ENCODE measurements at places on chromosomes 6 and 20. TPM values are rescaled to one million over a fixed set of nuclear protein-coding genes. Genes with fewer than 3 reads are reported as not detected.

BEND6 gene
- not detected for total RNA-seq

GUCA1A gene
- total RNA-seq: not detected

TP53TG5 gene
- total RNA-seq: not detected

CD24 gene
- total RNA-seq: 3.4 TPM

DNA sequence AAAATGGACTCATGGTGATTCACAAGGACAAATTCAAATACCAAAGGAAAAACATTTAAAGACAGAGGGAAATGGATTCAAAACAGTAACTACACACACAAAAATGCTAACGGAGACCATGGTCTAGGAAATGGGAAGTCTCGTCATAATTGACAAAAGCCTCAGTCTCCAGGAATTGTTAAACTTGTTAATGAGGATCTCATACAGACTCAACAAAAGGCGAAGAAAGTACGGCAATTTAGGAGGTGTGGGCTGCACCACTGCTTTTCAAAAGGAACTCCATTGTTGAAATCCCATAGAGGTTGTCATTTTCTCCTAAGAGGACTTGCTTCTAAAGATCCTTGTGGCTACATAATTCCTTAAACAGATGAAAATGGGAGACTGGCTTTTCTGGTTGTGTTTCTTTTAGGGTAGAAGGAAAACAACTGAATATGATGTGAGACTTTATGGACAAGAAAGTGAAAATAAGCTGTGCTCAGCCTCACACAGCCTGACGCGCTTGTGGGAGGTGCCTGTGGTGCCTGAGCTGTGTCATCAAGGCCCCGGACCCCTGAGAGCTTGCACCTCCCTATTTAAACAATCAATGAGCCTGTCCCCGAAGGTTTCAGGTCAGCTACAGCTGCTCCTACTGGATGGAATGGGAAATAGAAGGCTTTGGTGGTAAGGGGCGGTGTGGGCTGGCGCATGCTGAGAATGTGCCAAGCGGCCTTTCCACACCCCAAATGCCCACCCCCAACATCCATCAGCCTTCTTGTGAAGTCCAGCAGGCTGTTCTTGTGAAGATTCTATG lies 2.5 kb upstream of the CLDN20 start:
- no peaks in the 10 kb centered on the region for H3K27me3 ChIP-seq
- peaks cover 4% of the 10 kb centered on the region for H3K36me3 ChIP-seq
- no peak for DNase-seq
- peaks cover 17% of the 10 kb centered on the region for H3K4me1 ChIP-seq
- H3K27ac ChIP-seq: peak overlapping the region; percentile 7
- H3K4me3 ChIP-seq: no peak overlapping the region

GRCh38 chr6:153145591-153145990 lies 14.5 kb upstream of the RGS17 start:
- no peak for DNase-seq
- no peaks in the 10 kb centered on the region for H3K4me1 ChIP-seq
- H3K27ac ChIP-seq: no peak overlapping the region
- H3K4me3 ChIP-seq: no peak overlapping the region
- no peaks in the 10 kb centered on the region for H3K36me3 ChIP-seq

DNA sequence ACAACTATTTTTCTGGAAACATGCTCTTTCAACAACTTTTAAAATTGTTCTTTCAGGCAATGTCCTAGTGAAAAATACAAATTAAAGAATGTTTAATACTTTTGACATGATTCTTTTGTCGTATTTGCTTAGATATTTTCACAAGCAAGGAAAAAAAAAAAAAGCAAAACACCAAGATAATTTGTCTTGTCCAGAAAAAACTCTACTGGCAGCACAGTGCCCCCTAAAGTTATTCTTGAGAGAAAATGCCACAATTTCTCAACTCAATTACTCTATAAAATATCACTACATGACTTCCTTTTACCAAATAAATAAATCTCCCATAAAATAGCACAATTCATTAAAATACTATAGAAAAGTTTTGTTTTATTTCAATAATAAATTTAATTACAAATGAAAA lies 652.5 kb upstream of the EPHA7 start:
- no peaks in the 10 kb centered on the region for H3K4me1 ChIP-seq
- DNase-seq: no peak
- no peak overlapping the region for H3K27ac ChIP-seq
- no peak overlapping the region for H3K4me3 ChIP-seq

DNA sequence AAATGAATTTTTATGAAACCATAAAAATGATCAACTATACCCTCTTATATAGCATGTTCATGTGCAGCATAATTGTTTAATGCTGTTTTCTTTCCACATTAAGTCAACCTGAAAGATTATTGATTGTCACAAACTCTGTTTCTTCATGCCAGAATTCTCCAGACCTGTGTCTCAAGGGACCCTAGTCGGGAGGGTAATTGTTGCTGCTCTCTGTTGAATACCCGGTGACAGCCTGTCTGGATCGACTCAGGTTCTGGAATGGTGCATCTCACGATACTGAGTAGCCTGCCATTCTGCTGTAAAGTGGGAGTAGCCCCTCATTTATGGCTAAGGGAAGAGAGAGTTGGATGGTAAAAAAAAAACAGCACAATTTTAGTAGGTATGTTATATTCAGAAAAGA lies 449.9 kb upstream of the SOX4 start:
- no peak overlapping the region for H3K27ac ChIP-seq
- no peaks in the 10 kb centered on the region for H3K4me1 ChIP-seq
- H3K27me3 ChIP-seq: no peaks in the 10 kb centered on the region
- peaks cover 5% of the 10 kb centered on the region for H3K36me3 ChIP-seq

GRCh38 chr6:15990179-15990578 lies 138.7 kb upstream of the MYLIP start:
- no peaks in the 10 kb centered on the region for H3K27me3 ChIP-seq
- H3K36me3 ChIP-seq: no peaks in the 10 kb centered on the region
- no peak overlapping the region for H3K27ac ChIP-seq

GRCh38 chr6:110538416-110539160 lies 62.2 kb upstream of the SLC22A16 start:
- peaks cover 3% of the 10 kb centered on the region for H3K4me1 ChIP-seq
- DNase-seq: no peak
- H3K36me3 ChIP-seq: peaks cover 5% of the 10 kb centered on the region
- no peak overlapping the region for H3K27ac ChIP-seq

DNA sequence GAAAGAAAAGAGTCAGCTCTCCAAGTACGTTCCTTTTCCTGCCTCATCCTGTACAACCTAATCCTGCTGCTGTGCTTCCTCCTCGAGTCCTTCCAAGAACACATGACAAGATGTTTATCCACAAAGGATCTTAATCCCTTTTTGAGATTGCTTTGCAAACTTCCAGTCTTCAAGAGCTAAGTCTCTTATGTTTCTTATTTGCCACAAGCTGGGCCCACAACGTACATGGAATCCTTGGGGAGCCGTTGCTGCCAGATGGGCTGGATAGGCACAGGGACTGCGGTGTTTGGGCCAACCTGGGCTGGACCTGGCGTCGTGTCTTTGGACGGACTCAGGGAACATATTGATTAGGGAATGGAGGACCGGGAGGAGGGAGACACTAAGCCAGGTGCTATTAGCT lies 79.7 kb upstream of the AFDN start:
- H3K27ac ChIP-seq: no peak overlapping the region
- no peak for DNase-seq
- H3K4me3 ChIP-seq: no peak overlapping the region
- H3K27me3 ChIP-seq: peaks cover 10% of the 10 kb centered on the region

DNA sequence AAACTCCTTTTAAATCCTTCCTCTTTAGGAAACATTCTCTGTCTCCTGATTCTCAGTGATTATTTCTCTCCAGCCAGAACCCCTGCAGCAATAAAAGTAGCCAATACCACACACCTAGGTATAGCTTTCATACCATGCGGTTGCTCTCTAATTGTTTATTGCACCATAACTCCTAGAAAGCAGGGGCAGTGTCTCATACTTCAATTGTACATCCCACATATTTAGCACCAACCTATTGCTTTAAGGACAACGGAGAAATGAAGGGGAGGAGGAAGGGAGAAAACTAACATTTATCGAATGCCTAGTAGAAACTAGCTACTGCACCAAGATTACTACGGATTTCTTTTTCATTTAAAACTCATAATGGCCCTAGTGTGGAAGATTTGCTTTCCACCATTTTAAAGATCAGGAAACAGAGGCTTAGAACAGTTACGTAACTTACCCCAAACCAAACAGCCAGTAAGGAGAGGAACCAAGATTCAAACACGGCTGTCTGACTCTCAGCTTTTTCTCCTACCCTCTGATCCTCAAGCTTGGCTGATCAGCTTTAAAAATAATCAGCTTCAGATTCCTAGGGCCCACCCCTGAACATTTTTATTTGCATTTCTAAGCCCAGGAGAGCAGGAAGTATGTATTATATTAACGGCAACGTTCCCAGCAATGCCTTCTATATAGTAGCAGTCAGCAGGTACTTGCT lies 43.4 kb upstream of the ATXN1 start:
- no peaks in the 10 kb centered on the region for H3K4me1 ChIP-seq
- H3K27me3 ChIP-seq: no peaks in the 10 kb centered on the region
- H3K4me3 ChIP-seq: no peak overlapping the region
- no peak overlapping the region for H3K27ac ChIP-seq
- DNase-seq: no peak

DNA sequence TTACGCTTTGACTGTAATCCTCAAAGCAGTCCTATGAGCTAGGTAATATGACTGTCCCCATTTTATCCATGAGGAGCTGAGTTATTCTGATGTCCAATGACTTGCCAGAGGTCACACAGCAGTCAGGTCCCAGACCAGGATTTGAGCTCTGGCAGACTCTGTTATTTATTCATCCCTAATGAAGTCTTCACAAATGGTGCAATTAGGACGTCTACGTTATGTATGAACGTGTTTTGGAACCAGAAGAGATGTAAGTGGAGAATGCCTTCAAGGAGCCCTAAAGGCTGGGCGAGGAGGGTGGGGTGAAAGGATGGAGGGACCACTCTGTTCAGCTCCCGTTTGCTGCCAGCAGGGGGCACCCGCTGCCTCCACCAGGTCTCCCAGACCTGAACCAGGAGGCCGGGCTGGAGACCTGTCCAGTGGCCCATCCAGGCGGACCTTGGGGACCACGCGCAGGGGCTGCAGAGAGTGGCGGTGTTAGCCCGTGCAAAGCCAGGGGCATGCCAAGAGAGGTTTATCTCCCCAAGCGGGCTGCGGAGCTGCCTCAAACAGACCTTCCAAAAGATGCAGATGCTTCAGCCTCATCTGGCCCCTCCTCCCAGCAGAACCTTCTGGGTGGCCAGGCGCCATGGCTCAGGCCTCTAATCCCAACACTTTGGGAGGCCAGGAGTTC lies 15.2 kb upstream of the ZNF335 start:
- H3K4me3 ChIP-seq: no peak overlapping the region
- no peaks in the 10 kb centered on the region for H3K4me1 ChIP-seq
- H3K36me3 ChIP-seq: no peaks in the 10 kb centered on the region

Measured in naive thymus-derived CD8-positive, alpha-beta T cell (primary cell).